ENCODE measurements at places on chromosomes 11 and 22. TPM values are rescaled to one million over a fixed set of nuclear protein-coding genes. Genes with fewer than 3 reads are reported as not detected.

The OR5A1 gene
- not detected for total RNA-seq

The PHOX2A gene
- total RNA-seq: not detected

The TMEM151A gene
- total RNA-seq: not detected

The MARK2 gene
- total RNA-seq: 29.0 TPM

The UCP3 gene
- 1.4 TPM for total RNA-seq

The LARGE2 gene
- total RNA-seq: 1.6 TPM

The SLC22A8 gene
- total RNA-seq: not detected

The PRPF19 gene
- 139 TPM for total RNA-seq

The SIK3 gene
- 26.2 TPM for total RNA-seq

GRCh38 chr11:33723238-33723881, 12.9 kb downstream of the CD59 start:
- H3K4me1 ChIP-seq: peaks cover 46% of the 10 kb centered on the region
- H3K27me3 ChIP-seq: no peaks in the 10 kb centered on the region
- peak overlapping the region; percentile 81 for H3K27ac ChIP-seq
- no peak overlapping the region for H3K4me3 ChIP-seq

DNA sequence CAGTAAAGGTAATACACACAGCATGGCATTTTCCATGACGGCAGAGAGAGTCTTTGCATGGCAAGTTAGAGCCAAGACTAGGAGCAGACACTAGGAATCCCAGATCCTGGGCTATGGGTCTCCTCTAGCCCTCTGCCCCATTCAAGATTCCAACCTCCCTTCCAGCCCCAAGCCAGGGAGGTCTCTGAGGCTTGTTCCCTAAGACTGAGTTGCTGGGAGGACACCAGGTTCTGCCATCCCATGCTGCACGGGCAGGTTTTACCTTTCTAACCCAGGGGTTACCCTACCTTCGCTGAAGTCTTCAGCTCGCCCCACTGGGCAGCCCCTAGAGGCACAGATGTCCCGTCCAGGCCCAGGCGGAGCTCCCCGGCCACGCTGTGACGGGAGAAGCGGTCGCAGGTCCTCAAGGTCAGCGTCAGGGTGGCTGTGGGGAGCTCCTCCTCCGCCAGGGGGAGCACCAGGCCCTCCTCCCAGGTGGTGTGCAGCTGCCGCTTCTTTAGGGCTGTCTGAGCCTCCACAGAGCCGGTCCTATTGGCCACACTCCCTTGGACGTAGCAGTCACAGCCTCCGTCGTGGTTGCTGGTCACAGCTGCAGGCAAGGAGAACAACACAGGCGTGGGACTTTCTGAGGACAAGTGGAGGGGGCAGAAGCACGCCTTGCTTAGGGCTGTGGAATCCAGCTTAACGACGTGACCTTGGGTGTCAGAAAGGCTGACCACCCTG, 33.8 kb downstream of the SYT13 start:
- H3K36me3 ChIP-seq: no peaks in the 10 kb centered on the region
- no peak overlapping the region for H3K27ac ChIP-seq
- H3K4me3 ChIP-seq: no peak overlapping the region
- DNase-seq: peak; percentile 49
- peaks cover 10% of the 10 kb centered on the region for H3K27me3 ChIP-seq

GRCh38 chr11:18540207-18541009, 13.7 kb upstream of the TSG101 start:
- H3K27ac ChIP-seq: no peak overlapping the region
- H3K27me3 ChIP-seq: no peaks in the 10 kb centered on the region
- DNase-seq: no peak
- peaks cover 5% of the 10 kb centered on the region for H3K4me1 ChIP-seq

- H3K4me1 ChIP-seq: no peaks in the 10 kb centered on the region
- H3K4me3 ChIP-seq: no peak overlapping the region
Measured at GRCh38 chr11:47111318-47111804, 65.3 kb downstream of the ARFGAP2 start.

DNA sequence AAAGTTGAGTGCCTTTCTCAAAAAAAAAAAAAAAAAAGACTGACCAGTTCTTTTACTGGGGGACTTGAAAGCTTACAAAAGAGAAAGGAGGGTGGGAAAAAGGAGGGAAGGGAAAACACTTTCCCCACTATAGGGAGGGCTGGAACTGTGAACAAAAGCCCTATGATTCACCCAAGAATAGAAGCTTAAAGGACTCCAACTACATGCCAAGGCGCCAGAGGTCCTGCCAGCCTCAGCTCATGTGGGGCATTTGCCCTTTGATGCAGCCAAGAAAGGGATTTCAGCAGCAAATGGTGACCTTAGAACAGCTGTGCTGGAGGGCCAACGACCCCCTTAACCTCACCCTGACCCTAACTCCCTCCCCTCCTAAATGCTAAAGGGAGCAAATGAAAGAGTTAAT, 160.0 kb downstream of the NTM start:
- no peak overlapping the region for H3K4me3 ChIP-seq
- DNase-seq: no peak
- no peaks in the 10 kb centered on the region for H3K4me1 ChIP-seq
- H3K27ac ChIP-seq: no peak overlapping the region
- H3K27me3 ChIP-seq: no peaks in the 10 kb centered on the region
- H3K36me3 ChIP-seq: no peaks in the 10 kb centered on the region

DNA sequence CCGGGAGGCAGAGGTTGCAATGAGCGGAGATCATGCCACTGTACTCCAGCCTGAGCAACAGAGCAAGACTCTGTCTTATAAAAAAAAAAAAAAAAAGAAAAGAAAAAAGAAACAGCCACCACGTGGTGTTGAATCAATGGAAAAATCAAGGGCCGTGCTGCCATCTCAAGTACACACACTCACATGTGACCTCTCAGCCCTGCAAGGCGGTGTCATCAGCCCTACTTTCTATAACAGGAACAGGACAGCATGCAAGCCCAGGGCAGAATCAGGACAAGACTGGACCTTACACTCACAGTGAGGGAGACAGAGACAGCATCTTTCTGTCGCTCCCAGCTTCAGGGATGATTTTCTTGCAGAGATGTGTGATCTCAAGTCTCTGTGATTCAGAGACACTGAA, 179.6 kb downstream of the MPPED1 start:
- H3K27ac ChIP-seq: no peak overlapping the region
- no peak overlapping the region for H3K4me3 ChIP-seq
- H3K27me3 ChIP-seq: peaks cover 25% of the 10 kb centered on the region
- DNase-seq: no peak
- H3K4me1 ChIP-seq: no peaks in the 10 kb centered on the region

DNA sequence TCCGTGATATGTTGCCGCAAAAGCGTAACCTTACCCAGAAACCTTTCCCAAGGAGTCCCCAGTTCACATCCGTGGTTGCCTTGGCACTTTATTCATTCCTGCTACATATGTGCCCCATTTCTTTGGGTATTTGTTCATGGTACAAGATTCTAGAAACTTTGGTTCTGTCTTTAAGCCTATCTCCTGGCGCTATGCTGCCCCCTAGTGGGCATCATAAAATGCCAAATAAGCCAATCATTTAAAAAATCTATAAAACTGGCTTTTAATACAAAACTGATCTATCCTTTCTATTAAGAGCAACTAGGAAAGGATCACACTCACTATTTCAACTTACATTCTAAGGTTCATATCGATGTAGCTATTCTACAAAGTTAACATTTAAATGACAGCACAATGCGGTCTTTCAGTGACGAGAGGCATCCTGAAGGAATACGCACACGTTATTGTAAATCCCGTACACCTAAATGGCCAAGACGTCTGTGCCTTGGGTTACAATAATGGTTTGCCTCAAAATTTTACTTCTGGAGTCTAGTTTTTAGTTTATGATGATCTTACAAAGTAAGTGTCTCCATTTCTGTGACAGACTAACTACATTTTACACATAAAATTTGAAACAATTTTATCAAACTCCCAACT, 16.2 kb downstream of the PIWIL3 start:
- no peak overlapping the region for H3K27ac ChIP-seq
- no peak overlapping the region for H3K4me3 ChIP-seq
- no peaks in the 10 kb centered on the region for H3K36me3 ChIP-seq
- no peaks in the 10 kb centered on the region for H3K4me1 ChIP-seq
- H3K27me3 ChIP-seq: no peaks in the 10 kb centered on the region

DNA sequence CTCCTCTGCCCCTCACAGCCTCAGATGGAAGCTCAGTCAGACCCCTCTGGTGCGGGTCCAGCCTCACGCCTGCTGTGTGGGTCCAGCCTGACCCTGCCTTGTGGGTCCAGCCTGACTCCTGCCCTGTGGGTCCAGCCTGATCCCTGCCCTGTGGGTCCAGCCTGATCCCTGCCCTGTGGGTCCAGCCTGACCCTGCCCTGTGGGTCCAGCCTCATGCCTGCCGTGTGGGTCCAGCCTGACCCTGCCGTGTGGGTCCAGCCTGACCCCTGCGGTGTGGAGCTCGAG, 445.3 kb downstream of the BRD1 start:
- no peak overlapping the region for H3K27ac ChIP-seq
- no peaks in the 10 kb centered on the region for H3K4me1 ChIP-seq
- H3K36me3 ChIP-seq: peaks cover 3% of the 10 kb centered on the region
- DNase-seq: no peak

- H3K4me3 ChIP-seq: peak overlapping the region; percentile 67
- no peaks in the 10 kb centered on the region for H3K27me3 ChIP-seq
- H3K36me3 ChIP-seq: peaks cover 14% of the 10 kb centered on the region
- DNase-seq: no peak
- H3K4me1 ChIP-seq: peaks cover 54% of the 10 kb centered on the region
Measured at GRCh38 chr11:65524014-65524740, 706 bp upstream of the SCYL1 start.

GRCh38 chr11:1852877-1853276, at the start of gene LSP1:
LSP1 (plus strand) TSS chr11:1853084; CDS start chr11:1853145, 61 bp downstream.
- peak within 1 kb of the TSS; percentile 97 for H3K27ac ChIP-seq
- no peaks in the 10 kb centered on the region for H3K27me3 ChIP-seq
- H3K36me3 ChIP-seq: peaks cover 5% of the 10 kb centered on the region
- H3K4me3 ChIP-seq: peak within 1 kb of the TSS; percentile 92

DNA sequence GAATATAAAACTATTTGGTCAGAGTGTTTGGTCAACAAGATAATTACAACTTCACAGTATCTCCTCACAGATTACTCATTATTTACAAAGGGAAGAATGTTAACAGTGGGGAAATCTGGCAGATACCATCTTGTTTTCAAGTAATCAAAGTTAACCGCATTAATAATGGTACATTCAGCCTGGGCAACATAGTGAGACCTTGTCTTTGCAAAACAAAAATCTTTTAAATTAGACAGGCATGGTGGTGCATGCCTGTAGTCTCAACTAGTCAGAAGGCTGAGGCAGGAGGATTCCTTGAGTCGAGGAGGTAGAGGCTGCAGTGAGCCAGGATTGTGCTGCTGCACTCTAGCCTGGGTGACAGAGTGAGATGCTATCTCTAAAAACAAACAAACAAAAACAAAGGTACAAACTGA, 78.5 kb downstream of the ACER3 start:
- H3K4me3 ChIP-seq: no peak overlapping the region
- no peak for DNase-seq
- H3K4me1 ChIP-seq: no peaks in the 10 kb centered on the region
- H3K27ac ChIP-seq: no peak overlapping the region
- H3K27me3 ChIP-seq: no peaks in the 10 kb centered on the region
- peaks cover 16% of the 10 kb centered on the region for H3K36me3 ChIP-seq

DNA sequence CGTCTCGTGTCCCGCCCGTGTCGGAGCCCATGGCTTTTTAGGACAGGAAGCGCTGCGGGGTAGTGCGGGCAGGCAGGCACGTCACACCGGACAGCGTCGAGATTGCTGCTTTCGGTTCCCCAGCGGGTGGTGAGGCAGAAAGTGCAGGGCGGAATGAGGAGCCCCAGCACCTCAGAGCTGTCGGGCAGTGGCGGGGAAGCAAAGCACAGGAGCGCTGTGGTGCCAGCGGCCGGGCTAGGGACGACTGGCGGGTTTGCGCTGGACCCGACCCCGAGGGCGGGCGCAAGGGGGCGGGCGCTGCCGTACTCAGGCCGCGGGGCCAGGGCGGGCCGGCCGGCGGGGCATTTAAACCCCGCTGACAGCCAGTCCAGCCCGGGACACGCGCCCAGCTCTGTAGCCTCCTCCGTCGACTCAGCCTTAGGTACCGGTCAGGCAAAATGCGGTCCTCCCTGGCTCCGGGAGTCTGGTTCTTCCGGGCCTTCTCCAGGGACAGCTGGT, at the start of gene SLC37A2:
Gene SLC37A2 (plus strand): TSS at position 375 of the 498 bp plus-strand sequence. CDS start 63 bp downstream, at position 438.
- H3K27ac ChIP-seq: no peak within 1 kb of the TSS
- H3K4me3 ChIP-seq: peak within 1 kb of the TSS; percentile 72
- peaks cover 13% of the 10 kb centered on the region for H3K4me1 ChIP-seq
- peak; percentile 72 for DNase-seq
- H3K27me3 ChIP-seq: peaks cover 19% of the 10 kb centered on the region

- H3K36me3 ChIP-seq: peaks cover 64% of the 10 kb centered on the region
- no peaks in the 10 kb centered on the region for H3K4me1 ChIP-seq
- no peak overlapping the region for H3K27ac ChIP-seq
- no peaks in the 10 kb centered on the region for H3K27me3 ChIP-seq
- no peak overlapping the region for H3K4me3 ChIP-seq
Measured at GRCh38 chr22:24370401-24370800, 57.0 kb upstream of the ADORA2A start.

DNA sequence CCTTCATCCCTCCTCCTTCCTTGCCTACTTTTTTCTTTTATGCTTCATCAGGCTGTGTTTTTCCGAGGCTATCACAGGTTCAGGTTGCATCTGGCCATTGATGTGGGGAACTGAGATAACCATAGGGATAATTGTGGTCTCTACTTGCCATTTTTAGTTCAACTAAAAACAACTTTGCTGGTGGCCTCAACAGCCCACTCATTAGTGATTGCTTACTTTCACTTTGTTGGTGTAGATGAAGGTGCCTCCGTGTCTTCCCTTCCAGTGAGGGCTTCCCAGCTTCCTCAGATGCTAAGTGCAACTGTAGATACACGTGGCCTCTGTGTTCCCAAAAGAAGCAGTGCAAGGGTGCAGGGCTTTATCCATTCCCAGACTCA, 35.0 kb downstream of the KCNJ1 start:
- H3K4me1 ChIP-seq: peaks cover 21% of the 10 kb centered on the region
- DNase-seq: no peak
- no peak overlapping the region for H3K27ac ChIP-seq
- H3K4me3 ChIP-seq: no peak overlapping the region

GRCh38 chr11:111974446-111974845, 37.3 kb downstream of the DIXDC1 start:
- no peak for DNase-seq
- peaks cover 7% of the 10 kb centered on the region for H3K36me3 ChIP-seq
- H3K27ac ChIP-seq: no peak overlapping the region
- peaks cover 7% of the 10 kb centered on the region for H3K4me1 ChIP-seq
- no peak overlapping the region for H3K4me3 ChIP-seq

GRCh38 chr11:134033696-134034491, 35.0 kb upstream of the JAM3 start:
- H3K4me1 ChIP-seq: peaks cover 46% of the 10 kb centered on the region
- peak overlapping the region; percentile 16 for H3K4me3 ChIP-seq
- peak; percentile 77 for DNase-seq
- H3K36me3 ChIP-seq: peaks cover 2% of the 10 kb centered on the region
- no peak overlapping the region for H3K27ac ChIP-seq

GRCh38 chr22:30121960-30122359, 41.7 kb downstream of the HORMAD2 start:
- DNase-seq: peak; percentile 21
- peaks cover 19% of the 10 kb centered on the region for H3K4me1 ChIP-seq
- peak overlapping the region; percentile 11 for H3K27ac ChIP-seq
- H3K27me3 ChIP-seq: no peaks in the 10 kb centered on the region
- H3K36me3 ChIP-seq: no peaks in the 10 kb centered on the region

DNA sequence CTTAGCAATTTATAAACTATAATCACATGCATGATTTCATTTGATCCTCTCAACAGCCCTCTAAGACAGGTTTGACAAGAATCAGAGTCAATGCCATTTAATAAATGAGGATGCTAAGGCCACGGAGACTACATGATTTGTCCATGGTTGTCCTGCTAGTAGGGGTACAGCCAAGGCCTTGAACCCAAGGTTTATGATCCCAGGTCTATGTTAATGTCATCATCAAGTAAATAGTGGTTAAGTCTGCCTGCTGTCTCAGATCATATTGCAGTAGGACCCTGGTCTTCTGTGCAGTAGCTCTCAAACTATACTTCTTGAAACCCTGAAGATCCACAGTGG, 17.7 kb upstream of the SYTL2 start:
- H3K4me3 ChIP-seq: no peak overlapping the region
- no peaks in the 10 kb centered on the region for H3K36me3 ChIP-seq
- H3K27me3 ChIP-seq: no peaks in the 10 kb centered on the region
- peaks cover 50% of the 10 kb centered on the region for H3K4me1 ChIP-seq
- DNase-seq: no peak
